ENCODE measurements at places on chromosomes 7 and 10.

DNA sequence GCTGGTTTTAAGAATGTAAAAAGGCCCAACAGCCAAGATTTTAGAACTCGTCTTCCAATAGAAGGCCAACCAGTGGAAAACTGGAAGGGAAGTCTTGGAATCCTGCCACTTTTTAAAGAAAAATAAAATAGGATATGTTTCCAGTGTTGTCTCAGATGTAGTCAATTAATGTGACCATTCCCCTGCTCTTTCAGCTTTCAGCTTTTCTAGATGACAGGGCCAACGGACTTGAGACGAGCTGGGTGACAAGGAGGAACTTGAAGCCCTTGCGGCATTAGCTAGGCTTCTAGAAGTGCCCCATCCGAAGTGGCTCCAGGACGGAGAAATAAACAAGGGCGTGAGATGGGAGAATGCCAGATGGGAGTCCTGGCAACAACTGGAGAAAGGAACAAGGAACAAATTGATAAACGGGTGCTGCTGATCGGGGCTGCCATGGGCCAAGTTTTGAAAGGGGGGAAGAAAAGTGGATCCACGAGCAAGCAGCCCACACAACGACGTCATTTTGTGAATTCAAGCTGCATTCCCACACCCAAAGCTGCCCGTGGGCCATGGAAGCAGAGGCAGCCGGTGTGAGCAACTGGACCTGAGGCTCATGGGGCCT is 42.3 kb downstream of the CTBP2 start:
- no peak for DNase-seq

DNA sequence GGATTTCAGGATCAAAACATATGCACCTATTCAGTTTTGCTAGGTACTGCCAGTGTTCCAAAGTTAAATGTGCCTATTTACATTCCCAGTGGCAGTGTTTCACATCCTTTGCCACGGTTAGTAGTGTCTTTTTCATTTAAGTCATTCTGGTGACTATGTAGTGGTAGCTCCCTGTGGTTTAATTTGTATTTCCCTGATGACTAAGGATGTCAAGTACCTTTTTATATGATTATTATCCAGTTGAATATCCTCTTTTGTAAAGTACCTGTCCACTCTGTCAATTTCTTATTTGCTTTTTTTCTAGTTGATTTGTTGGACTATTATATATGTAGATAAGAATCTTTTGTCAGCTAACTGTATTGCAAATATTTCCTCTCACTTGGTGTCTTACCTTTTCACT is 45.1 kb downstream of the TMEM60 start:
- no peak for DNase-seq

DNA sequence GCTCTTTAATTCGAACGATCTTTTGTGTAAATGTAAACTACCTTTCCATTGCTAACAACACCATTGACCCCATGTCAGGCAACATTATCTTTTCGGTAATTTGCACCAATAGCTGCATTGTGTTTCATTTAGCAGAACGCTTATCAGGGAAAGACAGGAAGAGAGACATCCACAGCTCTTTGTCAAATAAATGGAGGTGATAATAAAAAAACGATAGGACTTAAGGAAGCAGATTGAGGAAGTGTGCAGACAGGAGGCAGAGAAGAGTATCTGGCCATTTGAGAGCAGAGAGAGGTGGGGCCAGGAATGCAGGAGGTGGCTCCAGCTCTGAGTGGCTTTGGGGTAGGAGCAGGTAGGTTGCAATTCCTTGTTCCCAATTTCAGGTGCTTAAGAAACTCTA is 37.5 kb upstream of the ADARB2 start:
- DNase-seq = no peak

DNA sequence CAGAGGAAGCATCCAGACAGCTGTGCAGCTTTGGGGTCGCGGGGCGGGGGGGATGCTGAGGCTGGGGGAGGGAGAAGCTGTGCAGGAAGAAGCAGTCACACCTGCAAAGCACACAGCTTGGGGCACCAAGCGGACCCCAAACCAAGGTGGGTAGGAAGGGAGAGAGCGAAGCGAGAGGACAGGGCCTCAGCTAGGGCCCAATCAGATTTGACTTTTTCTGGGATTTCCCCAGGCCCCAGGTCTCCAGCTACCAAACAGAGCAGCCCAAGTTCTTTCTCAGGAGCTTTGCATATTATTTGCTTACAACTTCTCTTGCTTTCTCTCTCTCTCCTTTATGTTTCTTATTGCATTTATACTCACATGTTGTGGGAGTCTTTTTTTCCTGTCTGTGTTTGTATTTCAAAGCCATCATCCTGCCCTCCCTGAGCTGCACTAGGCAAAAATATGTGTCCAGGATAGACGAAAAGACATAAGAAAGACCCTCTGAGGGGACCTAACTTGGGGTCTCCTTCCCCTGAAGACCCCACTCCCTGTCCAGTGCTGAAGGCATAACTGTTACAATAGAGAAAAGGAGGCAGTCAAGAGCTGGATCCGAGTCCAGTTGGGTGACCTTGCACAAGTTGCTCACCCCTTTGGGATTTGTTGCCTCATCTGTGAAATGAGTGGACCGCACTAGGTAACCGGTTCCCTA is 50.6 kb upstream of the SMNDC1 start:
- DNase-seq = no peak

- no peak for DNase-seq
Measured at GRCh38 chr7:155979566-155979965, 167.3 kb upstream of the SHH start.

DNA sequence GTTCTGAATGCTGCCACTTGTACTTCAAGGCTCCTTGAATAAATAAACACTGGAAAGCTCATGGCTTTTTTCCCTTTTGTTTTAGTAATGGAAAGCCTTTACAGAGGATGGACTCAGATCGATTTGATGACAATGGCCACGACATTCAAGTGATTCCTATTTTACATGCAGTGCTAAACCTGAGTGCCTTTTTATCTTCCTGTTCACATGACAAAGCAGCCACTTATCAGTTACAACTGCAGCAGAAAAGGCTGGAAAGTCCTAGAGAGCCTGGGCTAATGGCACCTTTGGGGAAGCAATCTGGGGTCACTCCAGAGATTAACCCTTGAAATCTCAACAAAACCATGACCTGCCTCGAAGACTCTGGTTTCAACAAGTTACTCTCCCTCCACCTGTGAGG is 249.0 kb upstream of the AUTS2 start:
- DNase-seq = no peak

DNA sequence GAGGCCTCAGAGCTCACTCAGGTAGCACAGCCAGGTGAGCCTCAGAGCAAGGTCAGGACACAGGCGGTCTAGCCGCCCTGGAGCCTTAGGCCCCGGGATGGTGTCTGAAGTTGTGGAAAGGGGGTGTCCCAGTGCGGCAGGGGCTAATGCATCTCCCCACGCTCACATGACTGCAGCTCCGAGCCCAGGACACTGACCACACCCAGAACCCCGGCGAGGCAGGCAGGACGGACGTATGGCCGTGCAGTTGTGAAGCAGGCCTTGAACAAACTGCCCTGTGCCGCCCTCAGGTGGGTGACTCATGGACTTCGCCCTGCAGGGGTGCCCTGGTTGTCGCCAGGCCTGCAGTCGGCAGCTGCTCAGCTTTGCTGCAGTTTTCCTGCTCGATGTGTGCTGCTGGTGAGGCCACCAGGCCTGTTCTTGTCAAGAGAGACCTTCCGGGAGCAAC is 5.0 kb upstream of the PRKAR1B start:
- DNase-seq = no peak

DNA sequence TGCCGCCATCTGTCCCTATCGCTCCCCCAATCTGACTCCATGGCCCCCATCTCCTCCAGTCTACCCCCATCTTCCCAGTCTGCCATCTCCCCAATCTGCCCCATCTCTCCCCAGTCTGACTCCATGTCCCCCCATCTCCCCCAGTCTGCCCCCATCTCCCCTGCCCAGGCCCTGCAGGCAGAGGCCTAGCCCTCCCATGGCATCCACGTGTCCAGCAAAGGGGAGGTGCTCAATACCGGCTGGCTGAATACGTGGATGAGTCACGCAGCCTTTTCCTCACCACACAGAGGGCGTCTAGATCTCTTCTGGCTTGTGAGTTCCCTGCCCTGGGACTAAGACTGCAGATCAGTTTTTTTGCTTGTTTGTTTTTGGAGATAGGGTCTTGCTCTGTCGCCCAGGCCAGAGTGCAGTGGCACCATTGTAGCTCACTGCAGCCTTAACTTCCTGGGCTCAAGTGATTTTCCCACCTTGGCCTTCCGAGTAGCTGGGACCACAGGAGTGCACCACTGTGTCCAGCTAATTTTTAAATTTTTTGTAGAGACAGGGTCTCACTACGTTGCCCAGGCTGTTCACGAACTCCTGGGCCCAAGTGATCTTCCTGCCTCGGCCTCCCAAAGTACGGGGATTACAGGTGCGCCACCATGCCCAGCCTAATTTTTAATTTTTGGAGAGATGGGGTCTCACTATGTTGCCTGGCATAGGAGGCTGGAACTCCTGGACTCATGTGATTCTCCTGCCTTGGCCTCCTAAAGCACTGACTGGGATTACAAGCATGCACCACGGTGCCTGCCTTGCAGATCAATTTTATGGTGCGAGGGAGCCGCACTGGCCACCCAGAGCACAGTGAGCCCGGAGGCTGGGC is 15.3 kb upstream of the GPR146 start:
- peak; percentile 67 for DNase-seq

DNA sequence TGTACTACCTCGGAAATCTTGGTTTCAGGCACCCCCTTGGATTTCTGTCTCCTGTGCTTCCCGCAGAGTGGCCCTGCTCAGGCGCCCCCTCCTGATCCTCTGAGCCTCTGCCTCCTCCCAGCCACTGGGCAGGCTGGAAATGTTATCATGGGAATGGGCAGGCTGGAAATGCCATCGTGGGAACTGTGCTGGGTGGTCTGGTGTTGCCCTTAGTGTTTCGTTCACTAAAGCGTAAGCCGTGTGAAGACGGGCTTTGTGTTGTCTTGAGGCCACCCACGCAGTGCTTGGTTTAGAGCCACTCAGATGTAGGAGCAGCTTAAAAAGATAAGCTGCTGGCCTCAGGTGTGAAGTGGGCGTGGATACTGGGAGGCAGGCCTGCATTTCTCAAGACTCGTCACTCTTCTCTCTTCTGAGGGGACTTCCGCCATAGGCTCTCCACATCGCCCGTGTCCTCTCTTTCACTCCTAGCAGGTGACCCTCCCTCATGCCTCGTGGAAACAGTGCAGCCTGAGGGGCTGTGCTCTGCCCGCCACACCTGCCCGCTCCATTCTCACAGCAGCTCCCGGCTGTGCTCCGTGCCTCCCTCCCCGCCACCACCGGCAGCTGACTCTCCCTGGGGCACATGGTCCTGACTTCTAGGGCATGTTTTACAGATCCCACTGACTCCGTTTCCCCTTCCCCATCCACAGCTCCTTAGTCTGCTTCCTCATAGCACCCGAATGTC is 28.5 kb downstream of the PPP2R2D start:
- no peak for DNase-seq

DNA sequence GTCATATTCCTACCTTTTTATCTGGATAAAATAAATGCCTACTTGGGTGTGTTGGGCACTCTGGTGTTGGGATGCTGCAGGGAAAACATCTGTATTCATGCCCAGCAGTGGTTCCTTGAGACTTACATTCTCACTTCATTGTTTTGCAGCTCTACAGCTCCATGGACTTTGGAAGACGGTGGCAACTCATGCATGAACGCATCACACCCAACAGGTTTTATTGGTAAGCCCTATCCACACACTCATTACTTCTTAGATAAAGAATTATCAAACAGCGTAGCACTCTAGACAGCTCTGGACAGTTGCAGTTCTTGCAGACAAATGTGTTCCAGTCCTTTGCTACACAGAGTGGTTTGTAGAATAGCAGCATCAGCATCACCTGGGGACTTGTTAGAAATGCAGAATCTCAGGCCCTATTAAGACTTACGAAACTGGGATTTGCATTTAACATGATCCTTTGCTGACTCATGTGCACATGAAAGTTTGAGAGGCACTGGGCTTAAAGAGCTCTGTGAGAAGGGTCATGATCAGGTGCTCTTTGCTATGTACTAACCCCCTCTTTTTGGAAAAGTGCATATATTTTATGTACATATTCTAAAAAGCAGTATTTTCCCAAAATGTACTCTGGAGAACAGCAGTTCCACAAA is 401.9 kb downstream of the SORCS3 start:
- no peak for DNase-seq

DNA sequence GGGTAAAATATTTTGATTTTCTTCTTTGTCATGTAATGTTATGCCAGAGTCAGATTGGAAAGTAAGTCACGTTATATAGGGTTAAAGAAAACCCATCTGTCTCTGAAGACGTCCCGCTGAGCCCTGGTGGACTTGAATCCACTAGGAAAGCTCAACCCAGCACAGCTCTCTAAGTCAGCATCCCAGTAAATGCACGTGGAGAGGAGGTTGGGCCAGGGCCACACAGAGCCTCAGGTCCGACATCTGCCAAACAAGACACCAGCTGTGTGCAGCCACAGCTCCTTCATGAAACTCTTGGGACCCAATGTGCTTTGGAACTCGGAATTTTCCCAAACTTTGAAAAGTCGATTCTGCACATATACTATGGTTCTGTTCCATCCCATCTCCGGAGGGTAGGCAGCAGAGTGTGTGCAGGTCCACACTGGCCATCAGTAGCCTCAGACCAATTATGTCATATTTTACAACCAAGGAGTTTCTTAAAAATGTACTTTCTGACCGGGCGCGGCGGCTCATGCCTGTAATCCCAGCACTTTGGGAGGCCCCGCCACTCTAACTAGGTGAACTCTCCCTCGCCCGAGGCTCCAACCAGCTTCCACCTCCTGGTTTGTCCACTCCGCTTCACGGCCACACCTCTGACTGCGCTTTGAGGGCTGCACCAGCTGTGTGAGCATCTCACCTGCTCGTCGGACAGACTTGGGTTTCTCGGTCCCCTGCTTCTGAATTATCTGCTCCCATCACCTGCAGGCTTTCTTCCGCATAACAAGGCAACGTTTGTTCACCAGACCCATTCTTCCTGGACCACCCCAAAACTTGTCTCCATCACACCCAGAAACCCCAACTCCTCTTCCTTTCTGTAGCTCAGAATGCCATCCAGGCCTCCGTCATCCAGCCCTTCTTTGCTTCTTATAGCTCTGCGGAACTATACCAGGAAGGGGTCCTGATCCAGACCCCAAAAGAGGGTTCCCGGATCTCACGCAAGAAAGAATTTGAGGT is 29.7 kb upstream of the DNAJB6 start:
- DNase-seq = no peak

DNA sequence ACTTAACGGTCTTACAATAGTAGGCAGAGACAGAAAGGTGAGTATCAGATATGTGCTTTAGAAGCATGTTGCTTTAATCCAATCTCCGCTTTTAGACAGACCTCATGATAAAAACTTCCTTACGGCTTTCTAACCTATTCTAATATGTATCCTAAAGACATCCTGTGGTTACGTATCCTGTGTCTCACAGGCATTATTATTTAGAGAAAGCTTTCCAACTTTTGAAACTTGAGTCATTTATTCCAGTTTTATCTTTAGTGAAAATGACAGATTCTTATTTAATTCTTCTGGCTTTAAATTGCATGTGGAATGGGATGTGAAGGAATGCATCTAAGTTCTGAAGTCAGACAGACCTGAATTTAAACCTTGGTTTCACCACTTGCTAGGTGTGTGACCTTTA is 118.9 kb downstream of the OTUD1 start:
- DNase-seq = no peak

- no peak for DNase-seq
Measured at GRCh38 chr10:35723992-35724391, 81.9 kb upstream of the FZD8 start.

- no peak for DNase-seq
Measured at GRCh38 chr7:51310131-51310583, 6.5 kb downstream of the COBL start.
